Tongue (tissue), 3 donors: ENCODE measurements at places on chromosomes 3 and 15. TPM values are rescaled to one million over a fixed set of nuclear protein-coding genes. Genes with fewer than 3 reads are reported as not detected.
A peak's percentile ranks its signal among the peaks of the same experiment; 100 is the strongest.

Gene GREM1
- total RNA-seq, result 1.6 TPM

Gene NR2E3
- 2.2 TPM for total RNA-seq

Gene P3H2
- 33.1 TPM for total RNA-seq

Gene ZNF774
- 4.9 TPM for total RNA-seq

- no peak for DNase-seq
Observed at GRCh38 chr3:152127058-152127457, 141.7 kb upstream of the MBNL1 start.

- no peak for DNase-seq
Observed at GRCh38 chr3:77885381-77885780, 845.5 kb downstream of the ROBO2 start.

GRCh38 chr3:45773072-45773471 is 23.3 kb downstream of the SLC6A20 start:
- no peak for DNase-seq

- DNase-seq, result no peak
Observed at GRCh38 chr3:82038556-82038955, 277.1 kb upstream of the GBE1 start.

- no peak for DNase-seq
Observed at GRCh38 chr3:133455960-133456359, 56.1 kb downstream of the BFSP2 start.

- DNase-seq, result peak; percentile 70
Observed at GRCh38 chr3:71069797-71070196, 513.7 kb downstream of the FOXP1 start.

GRCh38 chr3:4800595-4800994 is 178.6 kb upstream of the BHLHE40 start:
- DNase-seq, result no peak

GRCh38 chr3:195453236-195453635 is 10.4 kb upstream of the ACAP2 start:
- no peak for DNase-seq

DNA sequence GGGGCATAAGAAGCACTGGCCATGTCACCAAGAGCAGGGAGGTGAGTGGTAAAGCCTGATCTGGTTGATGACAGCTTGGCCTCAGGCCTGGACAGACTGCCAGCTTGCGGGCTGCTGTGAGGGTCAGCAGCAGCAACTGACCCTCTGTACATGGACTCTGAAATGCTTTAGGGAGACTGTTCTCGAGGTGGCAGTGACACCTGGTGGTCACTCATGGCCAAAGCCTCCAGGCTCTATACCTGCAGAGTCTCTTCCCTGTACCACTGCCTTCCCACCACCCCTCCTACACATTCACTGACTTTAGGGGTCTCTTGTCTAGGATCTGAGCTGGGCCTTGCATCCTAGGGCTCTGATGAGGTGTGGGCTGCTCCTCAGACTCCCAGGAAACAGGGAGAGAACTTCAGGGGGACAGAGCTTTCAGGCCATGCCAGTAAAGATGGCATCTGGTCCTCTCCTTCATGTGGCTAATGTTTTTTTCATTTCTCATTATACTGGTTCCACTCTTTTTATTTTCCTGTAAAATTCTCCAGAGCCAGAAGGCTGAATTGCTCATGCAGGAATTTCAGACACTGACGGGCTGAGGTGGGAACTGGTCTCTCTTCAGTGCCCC is 17.2 kb upstream of the TIMP4 start:
- peak; percentile 71 for DNase-seq

DNA sequence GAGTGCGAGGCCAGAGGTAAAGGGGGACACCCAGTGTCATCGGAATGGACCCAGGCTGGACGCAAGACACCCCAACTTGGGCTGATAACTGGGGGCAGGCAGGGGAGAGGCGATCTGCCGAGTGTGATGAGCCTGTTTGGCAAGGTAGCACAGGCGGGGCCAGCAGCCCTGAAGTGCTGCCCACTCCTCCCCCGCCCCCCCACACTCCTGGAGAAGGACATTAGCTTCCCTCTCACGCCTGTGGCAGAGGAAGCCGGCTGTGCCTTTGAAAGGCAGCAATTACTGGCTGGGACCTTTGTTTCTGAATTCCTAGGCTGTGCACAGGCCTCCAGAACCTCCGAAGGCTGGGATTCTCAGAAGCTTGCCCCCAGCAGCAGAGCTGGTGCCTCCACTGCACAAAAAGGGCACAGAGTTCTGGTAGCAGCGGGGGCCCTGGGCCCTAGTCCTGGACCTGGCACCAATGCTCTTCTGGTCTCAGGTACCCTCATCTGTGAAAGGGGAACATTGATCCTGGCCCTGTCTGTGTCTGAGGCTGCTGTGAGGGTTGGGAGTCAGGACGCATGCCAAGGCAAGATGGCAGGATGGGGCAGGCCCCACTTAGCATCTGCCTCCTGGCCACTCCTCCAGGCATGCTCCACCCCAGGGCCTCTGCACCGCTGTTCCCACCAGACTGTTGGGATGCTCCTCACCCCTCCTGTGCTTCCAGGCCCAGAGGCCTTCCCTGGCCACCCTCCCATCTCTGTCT is 28.6 kb downstream of the IQSEC1 start:
- no peak for DNase-seq

DNA sequence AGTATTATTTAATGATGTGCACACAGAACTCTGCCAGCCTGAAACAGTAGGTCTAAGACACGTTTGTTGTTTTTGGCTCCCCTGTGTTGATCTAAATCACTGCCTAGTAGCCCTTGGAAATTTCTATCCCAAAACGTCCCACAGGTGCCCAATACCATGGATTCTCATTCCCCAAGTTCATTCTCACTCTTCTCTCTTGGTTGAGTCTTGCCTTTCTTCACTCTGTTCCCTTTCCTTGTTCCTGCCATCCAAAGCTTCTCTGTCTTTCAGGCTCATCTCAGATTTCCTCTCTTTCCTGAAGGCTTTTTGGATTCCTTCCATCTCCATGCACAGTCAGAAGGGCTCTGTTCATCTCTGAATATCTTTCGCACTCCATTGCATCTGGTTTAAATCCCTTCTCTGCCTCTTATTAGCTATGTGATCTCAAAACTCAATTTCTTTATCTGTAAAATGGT is 54.2 kb downstream of the PPARG start:
- DNase-seq, result no peak

- no peak for DNase-seq
Observed at GRCh38 chr3:175335229-175335628, 476.1 kb downstream of the NAALADL2 start.

DNA sequence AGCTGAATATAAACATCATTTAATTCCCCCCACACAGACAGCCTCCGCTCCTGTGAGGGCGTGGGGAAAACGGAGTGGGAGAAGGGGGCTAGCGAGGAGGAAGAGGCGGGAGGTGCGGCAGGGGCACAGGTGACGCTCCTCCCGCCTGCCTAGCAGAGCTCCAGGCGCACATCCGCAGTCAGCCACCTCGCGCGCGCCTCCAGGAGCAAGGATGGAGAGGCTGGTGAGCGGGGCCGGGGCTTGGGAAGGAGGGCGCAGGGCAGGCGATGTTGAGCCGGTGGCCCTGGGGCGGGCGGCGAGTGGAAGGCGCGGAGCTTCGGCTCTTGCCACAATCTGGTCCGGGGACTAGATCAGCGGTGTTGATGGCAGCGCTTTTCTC is at the start of gene CD200:
Gene CD200 (plus strand): TSS at position 155 of the 379 bp plus-strand sequence. CDS start 57 bp downstream, at position 212.
- DNase-seq, result peak; percentile 84

DNA sequence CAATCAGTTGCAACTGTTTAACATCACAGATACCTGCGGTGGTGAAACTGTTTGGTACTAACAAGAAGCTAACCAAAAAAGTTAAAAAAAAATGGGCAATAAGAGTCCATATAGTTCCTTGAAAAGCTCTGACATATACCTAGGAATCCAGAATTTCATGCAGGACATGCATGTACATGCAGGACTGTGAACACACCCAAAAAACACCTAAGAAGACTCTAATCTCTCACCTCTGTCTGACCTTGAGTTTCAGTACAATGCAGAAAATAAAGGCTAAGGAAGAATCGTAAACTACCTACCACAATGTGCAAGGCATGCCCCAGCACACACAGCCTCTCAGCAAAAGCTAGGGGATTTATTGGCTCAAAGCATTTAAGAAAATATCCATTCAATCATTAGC is 110.7 kb upstream of the GOLGA8J start:
- DNase-seq, result no peak

DNA sequence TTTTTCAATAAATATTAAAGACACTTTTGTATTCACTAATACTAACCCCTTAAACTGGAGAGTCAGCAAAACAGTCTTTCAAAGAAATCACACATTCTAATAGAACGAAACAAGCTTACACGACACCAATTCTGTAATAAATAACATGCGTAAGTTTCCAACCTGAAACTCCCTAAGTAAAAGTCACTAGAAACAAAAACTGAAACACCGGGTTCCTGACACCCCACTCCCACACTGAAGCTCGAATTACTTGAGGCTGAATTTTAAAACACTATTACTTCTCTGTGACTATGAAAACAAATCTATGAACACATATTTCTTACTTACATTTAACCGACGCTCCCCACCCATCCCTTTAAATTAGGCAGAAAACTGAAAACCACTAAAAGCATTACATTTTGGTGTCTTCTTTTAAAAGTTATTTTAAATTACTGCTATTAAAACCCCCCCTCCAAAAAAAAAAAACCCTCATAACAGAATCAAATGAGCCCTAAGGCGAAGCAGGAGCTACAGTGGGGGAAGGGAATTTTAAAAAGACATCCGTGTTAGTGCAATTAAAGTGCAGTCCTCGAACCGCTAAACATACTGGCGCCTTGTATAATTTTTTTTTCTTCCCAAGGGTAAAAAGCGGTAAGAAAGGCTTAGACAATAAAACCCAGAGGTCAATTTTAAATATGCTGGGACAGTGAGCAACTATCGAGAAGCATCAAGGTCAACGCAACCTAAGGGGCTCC is 878 bp downstream of the SPPL2A start:
- DNase-seq, result peak; percentile 46

DNA sequence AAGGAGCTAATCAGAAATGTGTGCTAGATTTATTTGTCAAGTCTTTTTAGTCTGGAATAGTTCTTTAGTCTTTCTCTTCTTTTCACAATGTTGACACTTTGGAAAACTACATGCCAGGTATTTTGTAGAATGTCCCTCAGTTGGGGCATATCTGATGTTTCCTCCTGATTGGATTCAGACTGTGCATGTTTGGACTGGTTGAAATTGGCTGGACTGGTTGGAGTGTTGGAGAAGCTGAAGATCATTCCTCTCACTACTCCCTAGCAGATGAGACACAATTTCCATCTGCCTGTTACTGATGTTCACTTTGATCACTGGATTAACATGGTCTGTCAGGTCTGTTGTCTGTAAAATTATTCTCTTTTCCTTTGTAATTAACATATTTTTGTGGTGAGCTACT is 3.7 kb downstream of the NME9 start:
- DNase-seq, result no peak

- no peak for DNase-seq
Observed at GRCh38 chr15:50163719-50164410, 18.1 kb upstream of the SLC27A2 start.

GRCh38 chr15:78049691-78050440 is 27.6 kb downstream of the TBC1D2B start:
- DNase-seq, result no peak

DNA sequence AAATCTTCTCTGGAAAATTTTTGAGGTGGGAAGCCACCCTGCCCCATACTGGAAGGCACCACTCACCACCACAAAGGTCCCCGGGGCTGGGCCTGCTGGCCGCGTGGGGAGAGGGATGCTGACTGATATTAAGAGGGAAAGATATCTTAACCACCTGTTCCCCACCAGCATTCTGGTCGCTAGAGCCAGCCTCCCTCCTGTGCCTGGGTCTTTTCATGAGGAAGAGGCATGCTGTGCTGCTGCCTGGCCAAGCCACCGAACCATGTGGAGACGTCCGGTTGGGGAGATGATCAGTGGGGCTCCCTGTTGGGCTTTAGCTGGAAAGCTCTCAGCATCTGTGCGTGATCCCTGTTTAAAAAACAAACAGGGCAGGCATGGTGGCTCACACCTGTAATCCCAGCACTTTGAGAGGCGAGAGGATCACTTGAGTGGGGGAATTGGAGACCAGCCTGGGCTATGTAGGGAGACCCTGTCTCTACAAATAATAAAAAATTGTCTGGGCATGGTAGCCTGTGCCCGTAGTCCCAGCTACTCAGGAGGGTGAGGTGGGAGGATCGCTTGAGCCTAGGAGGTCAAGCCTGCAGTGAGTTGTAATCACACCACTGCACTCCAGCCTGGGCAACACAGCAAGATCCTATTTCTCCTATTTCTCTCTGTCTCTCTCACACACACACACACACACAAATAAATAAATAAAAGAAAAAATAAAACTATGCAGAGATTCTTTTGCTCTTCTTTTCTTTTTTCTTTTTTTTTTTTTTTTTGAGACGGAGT is 1.0 kb downstream of the KLHL18 start:
- peak; percentile 37 for DNase-seq

GRCh38 chr3:181103605-181104004 is 114.1 kb upstream of the DNAJC19 start:
- no peak for DNase-seq

DNA sequence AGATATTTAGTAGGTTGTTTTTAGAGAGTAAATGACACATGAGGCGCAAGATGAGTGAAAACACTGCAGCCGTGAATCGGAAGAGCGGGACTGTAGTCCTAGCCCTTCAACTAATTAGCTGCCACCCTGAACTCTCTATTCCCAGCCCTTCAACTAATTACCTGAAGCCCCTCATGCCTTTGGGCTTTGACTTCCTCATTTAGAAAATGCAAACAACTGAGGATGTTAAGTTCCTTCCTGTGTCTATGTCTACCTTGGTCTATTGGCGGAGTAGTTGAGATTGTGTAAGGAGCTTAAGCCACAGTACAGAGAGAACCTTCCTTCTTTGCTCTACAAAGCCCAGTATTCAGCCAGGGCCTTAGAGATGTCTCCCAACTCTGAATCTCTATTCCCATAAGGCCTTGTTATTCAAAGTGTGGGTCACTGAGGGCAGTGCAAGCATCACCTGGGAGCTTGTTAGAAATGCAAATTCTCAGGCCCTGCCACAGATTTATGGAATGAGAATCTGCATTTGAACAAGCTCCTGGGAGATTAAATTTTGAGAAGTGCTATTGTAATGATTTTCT is 71.8 kb upstream of the SCN5A start:
- no peak for DNase-seq

DNA sequence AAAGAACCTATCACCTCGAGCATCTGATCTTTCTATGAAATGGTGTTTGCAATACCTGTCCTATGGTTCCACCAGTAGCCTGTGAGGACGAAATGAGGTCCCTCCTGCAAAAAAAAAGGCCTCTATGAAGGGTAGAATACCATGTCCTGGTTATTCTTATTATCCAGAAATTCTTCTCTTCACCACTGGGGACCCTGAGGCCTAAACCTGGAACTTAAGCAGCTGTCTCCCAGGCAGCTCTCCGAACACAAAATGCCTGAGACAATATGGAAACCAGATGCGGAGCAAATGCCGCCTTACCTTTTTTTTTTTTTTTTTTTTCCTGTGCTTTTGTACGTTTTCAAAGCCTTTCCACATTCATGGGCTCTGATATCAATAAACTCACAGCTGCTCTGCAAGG is 62.1 kb upstream of the WNT5A start:
- DNase-seq, result peak; percentile 83

- DNase-seq, result no peak
Observed at GRCh38 chr3:75320369-75320768, 343.8 kb upstream of the FRG2C start.
